ENCODE measurements at places on chromosomes 12 and 14. TPM values are rescaled to one million over a fixed set of nuclear protein-coding genes. Genes with fewer than 3 reads are reported as not detected.

RND1 gene
- total RNA-seq = 1.6 TPM

DNA sequence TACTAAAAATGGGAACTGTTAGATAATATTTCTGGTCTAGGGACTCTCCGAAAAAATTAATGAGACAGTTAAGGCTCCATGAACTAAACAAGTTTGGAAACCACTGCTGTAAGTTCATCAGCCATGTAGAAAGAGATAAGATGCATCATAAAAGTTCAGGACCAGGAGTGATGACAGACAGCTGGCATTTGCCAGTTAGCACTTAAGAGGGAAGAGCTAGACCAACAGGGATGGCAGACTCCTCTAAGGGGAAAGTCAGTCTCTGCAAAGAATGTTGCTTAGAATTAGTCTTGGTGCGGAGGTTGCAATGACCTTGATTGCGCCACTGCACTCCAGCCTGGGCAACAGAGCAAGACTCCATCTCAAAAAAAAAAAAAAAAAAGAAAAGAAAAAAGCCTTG, 129.4 kb downstream of the SYNE2 start:
- no peak for DNase-seq

- no peak for DNase-seq
These were observed at the start of gene TUNAR for GRCh38 chr14:95876761-95877538. TSS of gene TUNAR (plus strand) at chr14:95876832.

DNA sequence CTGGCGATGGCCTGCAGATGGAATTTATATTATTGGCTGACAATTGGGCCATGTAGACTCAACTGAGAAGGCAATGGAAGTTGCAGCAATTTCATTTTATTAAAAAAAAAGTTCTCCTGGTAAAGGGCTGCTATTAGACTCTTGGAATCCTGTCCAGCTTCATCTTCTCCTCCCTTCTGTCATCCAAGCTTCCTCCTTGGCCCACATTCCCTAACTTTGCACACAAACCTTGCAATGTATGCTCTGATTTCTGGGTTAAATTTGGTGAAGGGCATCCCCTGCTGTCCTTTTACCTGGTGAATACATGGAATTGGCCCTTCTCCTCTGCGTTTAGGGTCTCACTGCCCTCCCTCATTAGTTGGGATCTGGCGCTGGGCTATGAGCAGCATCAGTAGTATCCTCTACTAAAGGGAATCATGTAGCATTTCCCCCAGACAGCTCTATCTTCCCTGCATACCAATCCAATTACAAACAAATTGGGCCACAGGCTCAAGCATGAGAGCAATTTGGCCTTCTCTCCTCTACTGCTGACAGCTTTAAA, 336.9 kb downstream of the BMP4 start:
- DNase-seq = no peak

ZNF891 gene
- 2.3 TPM for total RNA-seq

POTEG gene
- not detected for total RNA-seq

DNA sequence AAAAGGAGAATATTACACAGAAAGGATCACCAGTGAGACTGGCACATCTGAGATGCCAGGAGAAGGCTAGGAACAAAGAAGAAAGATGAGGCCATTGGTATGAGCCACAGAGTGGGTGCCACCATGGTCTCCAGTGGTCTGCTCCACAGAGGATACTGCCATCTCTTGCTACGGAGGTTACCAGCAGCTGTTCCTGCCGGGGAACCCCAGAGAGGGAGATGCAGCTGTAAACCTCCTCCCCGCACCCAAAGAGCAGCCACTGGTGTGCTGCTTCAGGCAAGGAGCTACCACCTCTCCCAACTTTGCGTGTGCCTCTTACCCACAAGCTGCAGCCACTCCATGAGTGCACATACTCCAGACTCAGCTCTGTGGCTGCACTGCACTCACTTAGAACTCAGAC, 201.5 kb upstream of the RTL1 start:
- peak; percentile 44 for DNase-seq

PTHLH gene
- 2.9 TPM for total RNA-seq

MUCL1 gene
- total RNA-seq = not detected

KRT73 gene
- total RNA-seq = 1.4 TPM

DNA sequence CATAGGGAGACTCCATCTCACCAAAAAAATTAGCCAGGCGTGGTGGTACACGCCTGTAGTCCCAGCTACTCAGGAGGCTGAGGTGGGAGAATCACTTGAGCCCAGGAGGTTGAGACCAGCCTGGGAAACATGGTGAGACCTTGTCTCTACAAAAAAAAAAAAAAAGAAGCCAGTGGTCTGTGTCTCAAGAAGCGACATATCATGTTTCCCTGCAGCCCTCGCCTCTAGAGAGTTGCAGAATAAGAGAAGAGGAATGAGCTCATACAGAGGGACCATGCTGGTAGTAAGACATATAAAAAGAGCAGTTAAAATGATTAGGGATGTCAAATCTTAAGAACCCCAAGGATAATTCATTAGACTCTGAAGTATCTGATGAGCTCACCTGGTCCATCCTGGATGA, 39.4 kb upstream of the BICDL1 start:
- no peak for DNase-seq

TAS2R19 gene
- 9.1 TPM for total RNA-seq

DNA sequence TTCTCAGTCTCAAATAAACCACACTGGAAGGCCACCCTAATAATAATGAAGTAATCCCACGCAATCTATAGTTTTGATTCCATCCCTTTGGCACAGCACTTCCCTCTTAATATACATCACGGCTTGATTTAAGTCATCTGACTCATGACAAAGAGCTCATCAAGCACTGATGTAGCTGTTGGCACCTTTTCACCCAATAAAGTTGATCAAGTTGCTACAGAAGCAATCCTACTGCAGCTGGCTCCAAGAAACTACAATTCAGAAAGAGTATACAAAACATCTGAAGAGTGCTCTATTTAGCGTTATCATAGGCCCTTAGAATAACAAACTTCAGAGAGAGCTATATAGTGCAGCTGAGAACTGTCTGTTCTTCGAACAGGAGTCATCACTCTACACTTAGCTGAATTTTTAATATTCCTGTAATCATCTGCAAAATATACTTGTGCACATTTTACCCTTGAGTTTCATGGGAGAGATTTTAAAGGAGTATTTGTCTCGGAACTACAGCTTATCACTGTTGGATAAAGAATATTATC, 94.9 kb downstream of the OSBPL8 start:
- DNase-seq = no peak

JPH4 gene
- 5.8 TPM for total RNA-seq

TEX22 gene
- 5.3 TPM for total RNA-seq

KRT6C gene
- total RNA-seq = not detected

AMIGO2 gene
- 13.5 TPM for total RNA-seq

DNA sequence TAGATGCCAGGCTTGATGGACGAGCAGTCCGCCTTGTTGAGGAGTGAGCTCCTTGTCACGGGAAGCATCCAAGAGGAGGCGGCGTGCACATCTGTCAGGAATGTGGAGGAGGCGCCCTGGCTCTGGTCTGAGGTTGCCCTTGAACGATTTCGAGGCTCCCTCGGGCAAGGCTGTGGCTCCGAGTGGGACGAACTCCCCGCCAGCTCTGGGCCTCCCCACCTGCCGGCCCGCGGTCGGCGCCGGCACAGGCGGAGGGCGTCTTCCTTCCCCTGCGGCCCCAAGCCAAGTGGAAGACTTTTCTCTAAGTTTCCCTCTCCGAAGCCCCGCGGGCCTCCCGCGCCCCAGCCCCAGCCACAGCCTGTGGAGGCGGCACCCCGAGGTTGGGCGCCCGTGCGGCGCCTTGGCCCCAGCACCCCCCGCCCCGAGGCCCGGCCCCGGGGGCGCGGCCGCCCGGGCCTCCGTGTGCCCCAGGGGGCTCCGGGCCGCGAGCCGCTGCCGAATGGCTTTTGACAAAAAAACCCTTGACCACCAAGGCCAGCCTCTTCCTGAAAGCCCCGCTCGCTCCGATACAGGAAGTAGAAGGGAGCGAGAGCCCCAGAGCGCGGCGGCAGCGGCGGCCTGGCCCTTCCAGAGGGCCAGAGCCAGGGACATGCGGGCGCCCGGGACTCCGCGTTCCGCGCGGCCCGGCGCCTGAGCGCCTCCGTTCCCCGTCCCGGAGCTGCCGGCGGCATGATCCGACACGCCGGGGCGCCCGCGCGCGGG, at the start of gene RIN3:
TSS of gene RIN3 (plus strand) at position 578 of the 762 bp plus-strand sequence. CDS start at position 730, 152 bp downstream.
- peak; percentile 94 for DNase-seq

DNA sequence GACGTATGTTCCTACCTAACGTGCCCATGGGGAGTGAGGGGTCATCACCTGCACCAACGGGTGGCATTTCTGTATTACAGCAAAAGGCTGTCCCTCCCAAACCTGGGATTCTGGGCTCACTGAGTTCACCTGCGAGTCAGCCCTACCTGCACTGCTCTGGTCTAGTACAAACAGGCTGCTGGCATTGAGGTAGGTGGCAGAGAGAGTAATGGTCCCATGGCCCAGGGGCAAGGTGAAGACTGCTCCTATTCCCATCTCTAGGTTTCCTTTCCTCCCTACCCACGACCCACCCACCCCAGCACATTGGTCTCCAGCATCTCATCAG, 421 bp downstream of the SUOX start:
- DNase-seq = no peak

DNA sequence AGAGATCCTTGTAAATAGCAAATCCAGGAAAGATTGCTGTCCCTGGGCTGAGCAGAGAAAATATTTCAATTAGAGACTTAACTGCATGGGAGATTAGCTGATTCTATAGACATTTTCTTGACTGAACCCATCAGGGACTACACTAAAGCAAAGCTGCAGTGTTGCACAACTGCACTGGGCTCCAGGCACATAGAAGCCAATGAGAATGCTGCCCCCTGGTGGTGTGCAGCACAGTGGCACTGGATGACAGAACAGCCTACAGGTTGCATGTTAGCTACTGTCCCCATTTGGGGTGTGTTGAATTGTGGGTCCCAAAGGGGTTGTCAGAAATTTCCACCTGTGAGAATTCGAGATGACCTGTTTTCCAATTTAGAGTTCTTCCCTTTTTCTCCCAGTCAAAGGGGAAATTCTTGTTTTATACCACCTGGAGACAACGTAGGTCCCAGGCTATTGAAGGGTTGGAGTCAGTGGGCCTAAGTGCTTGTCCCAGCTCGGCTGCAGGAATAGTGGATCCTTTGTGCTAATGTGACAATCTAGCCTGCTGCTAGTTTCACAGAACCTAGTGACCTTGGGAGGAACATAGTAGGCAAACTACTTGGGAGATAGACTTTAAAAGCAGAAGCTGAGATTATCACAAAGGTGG, 114.7 kb downstream of the SLC8A3 start:
- no peak for DNase-seq

DNA sequence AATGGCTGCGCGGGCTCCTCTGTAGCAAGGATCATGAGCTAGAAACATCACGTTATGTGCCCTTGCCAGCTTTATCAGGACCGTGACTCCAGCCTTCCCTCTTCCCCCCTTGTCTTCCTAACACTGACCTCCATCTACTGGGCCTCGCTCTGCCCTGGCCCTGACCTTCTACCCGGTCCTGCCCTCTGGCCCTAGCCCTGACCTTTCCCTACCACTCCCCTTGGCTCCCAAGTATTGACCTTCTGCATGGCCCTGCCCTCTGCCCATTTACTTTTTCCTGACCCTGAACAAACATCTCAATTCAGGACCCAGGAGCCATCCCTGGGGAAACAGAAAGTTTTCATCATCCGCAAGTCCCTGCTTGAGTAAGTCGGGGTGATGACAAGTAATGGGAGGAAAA, 2.0 kb downstream of the SOAT2 start:
- no peak for DNase-seq

DNA sequence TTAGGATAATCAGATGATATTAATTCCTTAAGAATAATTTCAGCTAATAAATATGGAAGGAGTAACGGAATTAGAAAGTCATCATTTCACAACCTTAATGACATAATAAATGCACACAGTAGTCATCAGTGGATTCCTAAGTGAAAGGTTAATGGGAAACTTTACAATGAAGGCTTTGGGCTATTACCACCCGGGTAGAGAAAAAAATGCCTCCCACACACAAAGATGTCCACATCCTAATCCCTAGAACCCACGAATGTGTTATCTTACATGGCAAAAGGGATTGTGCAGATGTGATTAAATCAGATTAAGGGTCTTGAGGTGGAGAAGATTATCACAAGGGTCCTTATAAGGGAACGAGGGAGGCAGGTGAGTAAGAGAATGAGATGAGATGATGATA, 5.6 kb downstream of the TMED10 start:
- no peak for DNase-seq

DNA sequence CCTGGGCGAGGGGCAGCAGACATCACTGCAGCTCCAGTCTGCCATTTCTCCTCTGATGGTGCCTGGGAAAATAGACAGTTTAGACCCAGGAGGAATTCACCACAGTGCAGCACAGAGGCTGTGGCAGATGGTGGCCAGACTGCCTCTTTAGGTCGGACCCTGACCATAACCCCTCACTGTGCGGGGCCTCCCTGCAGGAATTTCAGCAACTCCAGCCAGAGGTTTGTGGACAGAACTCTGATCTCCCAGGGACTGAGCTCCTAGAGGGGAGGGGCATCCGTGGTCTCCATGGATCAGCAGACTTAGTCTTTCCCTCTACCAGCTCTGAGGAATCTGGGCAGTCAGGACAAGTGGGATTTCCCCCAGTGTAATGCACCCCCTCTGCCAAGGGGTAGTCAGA, 106.5 kb downstream of the ZC3H14 start:
- no peak for DNase-seq

NRIP2 gene
- total RNA-seq = 10.7 TPM

DNA sequence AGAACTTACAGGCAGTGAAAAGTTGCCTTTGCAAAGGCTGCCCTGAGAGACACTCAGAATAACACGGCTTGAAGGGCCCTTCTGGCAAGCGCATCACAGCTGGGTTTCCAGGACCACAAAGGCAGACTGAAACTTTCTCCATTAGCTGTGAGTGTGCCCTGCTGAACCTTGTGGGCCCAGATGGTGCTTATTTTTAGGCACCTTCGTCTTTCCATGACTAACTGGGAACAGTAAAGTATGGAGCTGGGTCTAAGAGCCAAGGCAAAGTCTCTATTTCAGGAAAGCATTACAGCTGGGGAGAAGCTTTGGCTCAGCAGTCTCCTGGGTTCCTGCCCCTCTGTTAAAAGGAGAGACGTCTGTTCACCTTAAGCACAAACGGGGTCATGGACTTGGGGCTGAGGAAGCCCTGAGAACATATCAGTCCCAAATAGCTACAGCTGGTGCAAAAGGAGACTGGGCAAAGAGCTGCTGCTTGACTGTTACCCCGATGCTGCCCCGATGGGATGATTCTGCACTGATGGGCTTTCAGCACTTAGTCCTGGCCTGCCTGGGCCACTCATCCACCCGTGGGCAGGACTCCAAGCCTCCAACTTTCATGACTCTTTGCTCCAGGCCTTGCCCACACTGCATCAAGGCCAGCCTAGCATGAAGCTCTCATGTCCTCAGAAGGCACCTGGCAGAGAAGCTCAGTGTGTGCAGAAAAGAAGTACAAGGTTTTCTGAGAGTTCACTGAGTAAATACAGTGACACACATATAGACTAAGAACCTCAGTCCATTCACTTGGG, 248.3 kb downstream of the PHLDA1 start:
- DNase-seq = no peak

Data from spleen (tissue), 13 donors.